ENCODE measurements at places on chromosomes 12 and 14.
A peak's percentile ranks its signal among the peaks of the same experiment; 100 is the strongest.

GRCh38 chr12:58818546-58818945, 101.8 kb downstream of the LRIG3 start:
- DNase-seq, result no peak

GRCh38 chr12:108214486-108214885, 85.4 kb downstream of the WSCD2 start:
- no peak for DNase-seq

DNA sequence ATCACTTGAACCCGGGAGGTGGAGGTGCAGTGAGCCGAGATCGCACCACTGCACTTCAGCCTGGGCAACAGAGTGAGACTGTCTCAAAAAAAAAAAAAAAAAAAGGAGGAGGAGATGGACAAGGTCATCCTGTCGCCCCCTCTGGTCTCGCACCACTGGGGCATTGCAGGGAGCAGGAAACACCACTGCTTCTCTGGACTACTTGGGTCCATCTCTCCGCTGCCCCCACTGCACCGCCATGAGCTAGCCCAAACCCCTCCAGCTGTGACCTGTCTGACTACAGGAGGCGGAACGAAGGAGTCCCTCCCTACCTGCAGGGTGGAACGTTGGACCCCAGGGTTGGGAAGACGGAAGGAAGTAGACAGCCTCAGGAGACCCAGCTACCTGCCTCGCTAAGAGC, 18.2 kb upstream of the FAM222A start:
- no peak for DNase-seq

DNA sequence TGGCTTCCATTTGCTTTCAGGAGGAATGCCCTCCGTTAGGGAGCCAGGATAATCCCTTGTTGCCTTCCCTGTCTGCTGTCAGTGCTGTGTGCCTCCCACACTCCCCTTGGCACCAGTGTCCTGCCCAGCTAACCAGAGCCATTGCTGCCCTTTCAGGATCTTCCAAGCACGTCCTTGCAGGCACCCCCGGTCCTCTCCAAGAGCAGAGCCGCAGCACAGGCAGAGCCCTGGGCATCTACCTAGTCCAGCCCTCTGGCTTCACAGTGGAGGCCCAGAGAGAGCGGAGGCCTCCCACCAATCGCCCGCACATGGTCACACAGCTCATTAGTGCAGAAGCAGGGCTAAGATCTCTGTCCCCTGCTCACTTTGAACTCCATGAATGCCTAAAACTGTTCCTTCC, 39.0 kb upstream of the TSPAN9 start:
- DNase-seq, result no peak

- peak; percentile 4 for DNase-seq
Observed at GRCh38 chr12:19130224-19131024, 891 bp downstream of the PLEKHA5 start.

GRCh38 chr12:93137656-93138612, 208.8 kb upstream of the EEA1 start:
- no peak for DNase-seq

- no peak for DNase-seq
Observed at GRCh38 chr14:54026671-54027070, 70.0 kb upstream of the BMP4 start.

DNA sequence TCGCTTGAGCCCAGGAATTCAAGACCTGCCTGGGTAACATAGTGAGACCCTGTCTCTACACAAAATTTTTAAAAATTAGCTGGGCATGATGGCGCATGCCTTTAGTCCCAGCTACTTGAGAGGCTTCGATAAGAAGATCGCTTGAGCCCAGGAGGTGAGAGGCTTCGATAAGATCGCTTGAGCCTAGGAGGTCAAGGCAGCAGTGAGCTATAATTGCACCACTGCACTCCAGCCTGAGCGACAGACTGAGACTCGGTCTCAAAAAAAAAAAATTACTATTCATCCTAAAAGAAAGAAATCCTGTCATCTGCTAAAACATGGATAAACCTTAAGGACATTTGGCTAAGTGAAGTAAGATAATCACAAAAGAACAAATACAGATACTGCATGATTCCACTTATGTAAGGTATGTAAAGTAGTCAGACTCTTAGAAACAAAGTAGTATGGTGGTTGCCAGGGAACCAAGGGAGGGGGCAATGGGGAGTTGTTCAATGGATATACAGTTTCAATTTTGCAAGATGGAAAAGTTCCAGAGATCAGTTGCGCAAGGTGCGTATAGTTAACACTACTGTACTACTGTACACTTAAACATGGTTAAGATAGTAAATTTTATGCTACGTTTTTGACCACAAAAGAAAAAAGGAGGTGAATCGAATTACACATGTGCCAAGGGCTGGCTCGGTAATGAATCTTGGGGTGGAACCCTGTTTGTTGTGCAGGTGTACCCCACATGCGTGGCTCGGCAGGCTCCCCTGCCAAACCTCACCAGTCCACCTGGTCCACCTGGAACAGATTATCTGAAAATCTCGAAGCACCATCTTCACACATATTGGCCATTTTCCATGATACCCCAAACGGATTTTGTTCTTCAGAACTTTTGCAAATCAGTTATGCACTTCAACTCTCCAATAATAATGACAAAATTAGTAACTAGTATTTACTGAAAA, 18.3 kb upstream of the ATP2A2 start:
- no peak for DNase-seq

DNA sequence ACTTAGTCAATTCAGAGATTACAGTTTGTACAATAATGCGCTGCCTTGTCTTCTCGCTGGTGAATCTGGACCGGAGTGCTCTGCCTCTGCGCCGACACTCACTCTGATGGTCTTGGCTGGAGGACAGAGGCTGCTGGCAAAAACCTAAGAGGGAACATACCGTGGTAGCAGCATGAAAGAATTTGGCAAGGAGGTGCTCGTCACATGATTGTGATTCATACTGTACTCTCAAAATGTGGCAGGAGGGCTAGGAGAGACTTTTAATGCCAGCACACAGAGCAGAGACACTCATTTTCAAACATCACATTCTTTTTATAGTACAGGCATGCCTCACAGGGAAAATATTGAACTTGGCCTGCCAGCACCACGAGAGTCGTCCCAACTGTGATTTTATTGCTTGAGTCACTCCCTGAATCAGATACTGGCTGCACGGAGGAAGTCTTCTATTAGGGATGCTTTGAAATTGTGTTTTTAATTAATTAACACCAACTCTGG, 67.8 kb downstream of the HMGA2 start:
- no peak for DNase-seq

GRCh38 chr12:121505513-121505912, 75.3 kb downstream of the KDM2B start:
- DNase-seq, result no peak

DNA sequence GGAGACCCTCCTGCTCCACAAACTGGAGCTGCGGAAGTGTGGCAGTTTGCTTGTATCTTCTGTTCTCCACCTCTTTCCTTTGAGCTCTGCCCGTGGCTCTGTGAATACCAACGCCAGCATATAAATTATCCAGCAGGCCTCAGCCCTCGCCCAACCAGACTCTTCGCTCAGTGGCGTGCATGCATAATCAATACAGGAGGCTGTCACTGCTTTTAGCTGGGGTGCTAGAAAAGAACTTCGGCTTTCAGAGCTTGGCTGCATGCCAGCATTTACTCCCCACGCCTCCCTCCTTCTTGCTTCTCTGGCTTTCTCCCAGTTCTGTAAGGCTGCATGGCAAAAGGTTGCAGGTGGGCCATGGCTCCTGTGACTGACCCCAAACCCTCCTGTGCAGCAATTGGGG, 26.9 kb downstream of the NRXN3 start:
- no peak for DNase-seq

DNA sequence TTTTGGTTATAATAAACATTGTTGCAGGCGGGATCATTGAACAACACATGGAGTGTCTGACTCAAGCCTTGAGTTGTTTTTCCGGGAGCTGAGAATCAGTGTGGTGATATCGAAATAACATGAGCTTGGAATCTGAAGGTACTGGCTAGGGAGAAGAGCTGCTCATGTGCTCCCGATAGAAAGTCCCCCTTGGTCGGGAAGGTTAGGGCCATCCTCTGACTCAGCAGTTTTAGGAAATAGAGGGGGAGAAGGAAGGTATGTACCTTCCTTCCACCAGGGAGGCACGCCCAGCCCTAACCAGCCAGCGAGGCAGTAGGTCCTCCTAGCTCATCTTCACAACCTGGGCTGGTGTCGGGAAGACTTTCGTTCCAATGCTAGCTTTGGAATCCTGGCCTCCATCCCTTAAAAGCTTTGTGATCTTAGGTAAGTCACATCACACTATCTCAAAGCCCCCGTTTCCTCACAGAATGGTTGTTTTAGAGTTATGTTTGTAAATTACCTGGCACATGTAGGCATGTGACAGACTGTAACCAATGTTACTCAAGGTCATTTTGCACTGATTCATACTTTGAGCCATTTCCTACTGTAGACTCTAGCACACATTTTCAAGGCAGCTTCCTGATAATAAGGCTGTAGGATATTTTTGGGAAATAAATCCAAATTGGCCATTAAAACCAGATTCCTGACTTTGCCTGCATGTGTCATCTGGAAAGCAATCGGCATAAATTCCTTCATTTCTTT, 1.9 kb upstream of the RAB35 start:
- no peak for DNase-seq

- DNase-seq, result no peak
Observed at GRCh38 chr14:51521764-51522163, 129.9 kb upstream of the FRMD6 start.

DNA sequence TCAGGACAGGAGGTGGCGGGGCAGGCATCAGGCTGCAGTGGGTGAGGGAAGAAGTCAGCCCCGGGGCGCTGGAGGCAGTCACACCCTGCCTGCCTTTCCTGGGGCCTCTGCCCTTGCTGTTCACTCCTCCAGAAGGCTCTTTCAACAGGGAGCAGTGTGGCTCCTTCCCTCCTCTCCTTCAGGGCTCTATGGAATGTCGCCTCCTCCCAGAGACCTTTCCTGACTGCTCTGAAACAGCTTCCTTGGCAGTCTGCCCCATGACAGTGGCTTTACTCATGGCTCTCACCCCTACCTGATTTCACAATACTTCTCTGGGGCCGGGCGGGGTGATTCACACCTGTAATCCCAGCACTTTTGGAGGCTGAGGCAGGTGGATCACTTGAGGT, 7.1 kb downstream of the RHOF start:
- no peak for DNase-seq

DNA sequence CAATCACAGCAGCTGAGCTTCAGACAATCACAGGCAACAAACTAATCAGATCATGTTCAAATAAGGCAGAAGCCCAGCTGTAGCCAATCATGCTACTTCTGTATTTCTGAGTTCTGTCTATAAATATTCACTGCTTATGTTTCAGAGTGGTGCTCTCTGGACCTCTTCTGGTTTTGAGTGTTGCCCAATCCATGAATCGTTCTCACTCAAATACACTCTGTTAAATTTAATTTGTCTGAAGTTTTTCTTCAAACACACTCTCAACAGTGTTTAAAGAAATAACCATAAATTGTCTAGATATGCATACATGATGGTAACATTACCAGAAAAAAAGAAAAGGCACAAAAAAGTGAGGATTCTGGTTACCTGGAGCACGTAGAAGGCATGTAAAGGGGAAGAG, 77.9 kb upstream of the BBS10 start:
- DNase-seq, result no peak

GRCh38 chr12:19938031-19938430, 430.3 kb upstream of the PDE3A start:
- no peak for DNase-seq

DNA sequence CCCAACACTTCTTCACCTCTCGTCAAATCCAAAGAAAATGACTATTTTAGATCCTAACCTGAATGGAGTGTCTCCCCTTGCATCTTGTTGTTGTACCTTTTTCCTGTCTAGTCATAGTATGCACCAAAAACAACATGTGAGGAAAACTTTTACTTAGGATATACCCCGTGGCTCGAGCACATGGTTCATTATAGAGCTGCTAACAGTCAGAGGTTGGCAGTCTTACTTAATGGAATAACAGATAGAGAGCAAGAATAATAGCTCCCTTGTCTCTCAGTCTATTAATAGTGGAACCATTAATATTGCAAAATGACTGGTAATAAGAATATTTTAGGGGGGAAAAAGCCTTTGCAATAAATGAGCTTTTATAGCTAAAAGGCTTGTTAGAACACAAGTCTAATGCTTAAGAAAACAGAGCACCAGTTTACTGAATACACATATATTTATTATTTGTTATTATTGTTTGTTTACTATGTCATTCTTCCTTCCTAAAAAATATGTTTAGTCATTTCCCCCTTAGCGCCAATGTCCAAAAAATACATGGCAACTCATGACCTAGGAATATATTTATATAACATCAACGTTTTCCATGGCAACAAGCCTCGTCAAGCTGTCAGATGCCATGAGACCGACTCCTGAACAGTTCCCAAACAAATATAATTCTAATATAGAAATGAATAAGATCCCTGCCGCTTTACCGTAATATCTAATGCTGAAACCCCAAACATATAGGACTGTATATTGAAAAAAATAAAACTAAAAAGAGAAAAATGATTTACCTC, 592.4 kb downstream of the SOX5 start:
- no peak for DNase-seq

DNA sequence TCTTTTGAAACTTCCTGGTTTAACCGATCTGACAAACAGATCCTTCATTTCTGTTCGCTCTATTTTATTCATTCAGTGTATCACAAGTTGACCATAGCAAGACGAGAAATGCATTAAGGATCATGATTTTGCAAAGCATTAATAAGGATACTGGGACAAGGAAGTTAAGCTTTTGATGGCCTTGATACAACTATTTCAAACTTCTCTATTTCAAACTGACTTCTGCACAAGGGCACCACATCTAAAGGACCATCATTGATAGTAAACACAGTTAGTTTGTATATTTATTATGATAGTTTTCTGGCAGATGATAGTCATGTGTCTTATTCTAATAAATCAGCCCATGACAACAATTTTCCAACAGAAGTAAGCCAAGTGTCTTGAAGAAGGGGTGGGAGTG, 25.8 kb upstream of the PLXNC1 start:
- DNase-seq, result no peak

GRCh38 chr14:38255408-38255672, 553 bp downstream of the CLEC14A start:
- DNase-seq, result no peak

DNA sequence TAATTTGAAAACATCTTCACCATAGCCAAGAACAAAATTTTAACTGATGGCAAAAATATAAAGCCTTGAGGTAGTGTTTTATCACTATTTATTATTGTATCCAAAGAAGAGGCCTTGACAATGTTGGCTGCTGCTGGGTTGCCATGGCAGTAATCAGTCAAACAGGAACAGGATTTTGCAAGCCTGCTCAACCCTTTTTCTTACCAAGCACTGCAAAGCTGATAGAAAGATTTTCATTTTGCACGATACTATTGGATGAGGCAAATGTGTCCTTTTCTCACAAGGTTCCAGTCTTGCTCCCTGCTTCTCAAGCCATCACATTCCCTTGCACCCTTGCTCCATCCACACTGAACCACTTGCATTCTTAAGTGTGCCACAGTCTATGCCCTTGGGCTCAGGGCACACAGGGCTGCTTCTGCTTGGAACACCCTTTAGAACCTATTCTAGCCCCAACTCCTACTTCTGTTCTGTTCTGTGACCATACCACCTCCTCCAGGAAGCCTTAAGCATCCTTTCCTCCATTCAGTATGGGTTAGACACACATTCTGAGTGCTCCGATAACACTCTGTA, 76.5 kb upstream of the AMIGO2 start:
- DNase-seq, result no peak

All from activated T-helper 1 cell treated with anti-CD3 and anti-CD28 coated beads, Interleukin-2, amount 50 U/mL, for 16 hours (primary cell).